CD4-positive, alpha-beta T cell treated with Interleukin-17A for 1 hour (primary cell): ENCODE measurements at places on chromosomes 7 and 10.

- no peak for DNase-seq
These were observed 784.0 kb downstream of the SUGCT start for GRCh38 chr7:40918701-40919271.

DNA sequence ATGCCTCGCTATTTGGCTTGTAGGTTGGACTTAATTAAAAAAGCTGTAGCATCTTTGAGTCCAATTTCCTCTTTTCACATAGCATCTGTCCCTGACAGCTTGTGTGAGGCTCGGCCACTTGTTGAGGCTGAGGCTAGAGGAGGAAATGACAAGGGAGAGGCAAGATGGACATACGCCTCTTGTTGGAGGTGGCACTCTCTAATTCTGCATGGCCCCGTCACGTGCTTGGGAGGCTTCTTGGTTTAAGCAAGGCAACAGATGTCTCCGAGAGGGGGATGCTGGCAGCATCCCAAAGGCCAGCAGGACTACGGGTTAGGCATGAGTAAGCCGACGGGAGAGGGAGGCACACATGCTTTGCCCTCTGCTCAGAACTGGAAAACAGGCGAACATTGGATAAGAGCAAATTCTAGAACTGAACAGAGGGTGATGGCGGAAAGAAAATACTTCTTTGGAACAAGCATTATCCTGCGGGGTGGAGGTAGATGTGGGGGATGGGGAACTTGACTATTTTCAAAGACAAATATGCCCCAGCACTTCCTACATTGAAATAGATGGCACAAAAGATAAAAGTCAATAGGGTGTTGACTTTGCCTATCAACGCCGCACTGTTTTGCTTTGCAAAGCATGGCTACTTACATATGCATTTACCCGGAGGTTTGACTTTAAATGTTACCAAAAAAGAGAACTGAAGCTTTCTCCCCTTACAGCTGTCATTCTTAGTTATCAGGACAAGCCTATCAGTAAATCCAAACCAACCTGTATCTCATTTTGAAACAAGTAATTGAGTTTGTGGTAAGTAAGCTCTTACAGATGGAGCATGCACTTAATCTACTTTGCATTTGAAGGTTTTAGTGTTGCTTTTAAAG is 94.8 kb downstream of the CHN2 start:
- DNase-seq = no peak

GRCh38 chr10:31623466-31623865 is 304.4 kb downstream of the ZEB1 start:
- no peak for DNase-seq

GRCh38 chr10:81179324-81179723 is 641.6 kb downstream of the SH2D4B start:
- no peak for DNase-seq

- no peak for DNase-seq
These were observed 43.9 kb downstream of the PYROXD2 start for GRCh38 chr10:98370831-98371820.

DNA sequence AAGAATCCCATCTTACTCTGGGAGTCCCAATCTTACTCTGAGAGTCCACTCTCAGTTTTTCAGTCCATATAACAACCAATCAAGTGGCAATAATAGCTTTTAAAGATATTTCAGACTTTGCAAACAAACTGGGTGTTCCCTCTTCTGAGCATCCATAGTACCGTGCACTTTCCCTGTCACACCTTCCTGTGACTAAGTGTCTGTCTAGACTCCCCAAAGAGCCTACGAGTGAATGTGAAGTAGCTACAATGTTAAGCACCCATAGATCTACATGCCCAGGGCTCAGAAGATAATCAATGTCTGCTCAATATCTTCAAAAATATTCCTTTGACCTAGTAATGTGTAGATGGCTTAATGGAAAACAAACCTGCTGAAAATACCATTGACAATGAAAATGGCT is 95.6 kb upstream of the ASAH2 start:
- DNase-seq = no peak
